ENCODE measurements at places on chromosomes 5 and 9. TPM values are rescaled to one million over a fixed set of nuclear protein-coding genes. Genes with fewer than 3 reads are reported as not detected.

GRCh38 chr5:130386155-130386554, 481.9 kb downstream of the CHSY3 start:
- no peak for DNase-seq

DNA sequence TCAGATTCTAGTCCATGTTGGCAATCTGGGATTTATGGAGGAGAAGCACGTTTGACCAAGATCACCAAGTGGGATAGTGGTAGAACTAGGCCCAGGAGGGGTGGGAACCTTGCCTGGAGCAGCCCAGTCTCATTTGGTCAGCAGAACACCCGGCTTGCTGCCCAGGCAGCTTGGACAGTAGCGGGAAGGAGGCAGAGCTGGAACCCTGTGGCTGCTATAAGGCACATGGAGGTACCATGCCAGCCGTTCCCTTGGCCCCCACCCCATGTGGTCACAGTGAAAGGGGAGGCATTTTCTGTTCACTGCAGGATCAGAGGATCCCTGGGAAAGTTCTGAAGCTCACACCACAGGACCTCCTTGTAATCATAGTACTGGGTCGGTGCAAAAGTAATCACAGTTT, 75.4 kb upstream of the ORM1 start:
- no peak for DNase-seq

DMRT2 gene
- total RNA-seq: 3.8 TPM

IDNK gene
- total RNA-seq: not detected

CATSPER3 gene
- total RNA-seq: 1.1 TPM

RETREG1 gene
- 69.9 TPM for total RNA-seq
